ENCODE measurements at places on chromosomes 11 and 22.

DNA sequence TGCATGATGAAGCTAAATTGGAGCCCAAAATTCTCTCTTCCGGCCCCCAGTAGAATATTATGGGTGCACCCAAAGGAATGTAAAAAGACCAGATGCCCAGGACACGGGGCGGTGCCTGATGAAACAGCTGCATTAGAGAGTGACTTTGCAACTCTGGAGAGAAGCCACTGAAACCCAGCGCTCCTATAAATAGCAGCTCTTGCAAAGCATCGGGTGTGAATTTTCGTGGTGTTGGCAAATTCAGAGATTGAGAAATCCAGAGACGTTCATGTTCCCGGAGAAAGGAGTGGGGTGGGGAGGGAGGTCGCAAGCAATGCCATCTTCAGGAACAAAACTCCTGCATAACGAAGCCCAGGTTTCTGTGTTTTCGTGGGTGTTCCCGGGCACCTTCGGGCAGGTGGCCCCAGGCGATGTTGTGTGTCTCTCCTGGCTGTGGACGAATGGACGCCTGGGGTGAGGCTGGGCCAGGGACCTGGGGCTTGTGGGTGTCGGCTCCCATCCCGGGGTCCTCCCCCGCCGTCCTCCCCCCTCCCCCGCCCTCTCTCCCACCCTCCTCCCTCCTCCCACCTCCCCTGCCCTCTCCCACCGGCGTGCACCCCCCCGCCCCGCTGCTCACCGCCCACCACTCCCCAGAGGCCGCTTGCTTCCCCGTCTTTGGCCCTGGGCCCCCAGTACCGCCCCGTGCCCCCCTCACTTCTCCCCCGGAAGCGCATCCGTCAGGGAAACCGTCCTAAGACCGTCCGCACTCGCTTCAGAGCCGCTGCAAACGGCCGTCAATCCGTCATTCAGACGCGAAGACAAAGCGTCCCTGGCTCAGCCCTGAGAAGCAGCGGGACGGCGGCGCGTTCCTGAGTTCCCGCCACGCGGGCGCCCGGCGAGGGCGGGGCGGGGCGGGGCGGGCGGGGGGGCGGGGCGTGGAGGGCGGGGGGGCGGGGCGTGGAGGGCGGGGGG, 26.7 kb upstream of the TOLLIP start:
- peak; percentile 20 for DNase-seq

GRCh38 chr22:33519071-33519973, 401.0 kb downstream of the LARGE1 start:
- no peak for DNase-seq

DNA sequence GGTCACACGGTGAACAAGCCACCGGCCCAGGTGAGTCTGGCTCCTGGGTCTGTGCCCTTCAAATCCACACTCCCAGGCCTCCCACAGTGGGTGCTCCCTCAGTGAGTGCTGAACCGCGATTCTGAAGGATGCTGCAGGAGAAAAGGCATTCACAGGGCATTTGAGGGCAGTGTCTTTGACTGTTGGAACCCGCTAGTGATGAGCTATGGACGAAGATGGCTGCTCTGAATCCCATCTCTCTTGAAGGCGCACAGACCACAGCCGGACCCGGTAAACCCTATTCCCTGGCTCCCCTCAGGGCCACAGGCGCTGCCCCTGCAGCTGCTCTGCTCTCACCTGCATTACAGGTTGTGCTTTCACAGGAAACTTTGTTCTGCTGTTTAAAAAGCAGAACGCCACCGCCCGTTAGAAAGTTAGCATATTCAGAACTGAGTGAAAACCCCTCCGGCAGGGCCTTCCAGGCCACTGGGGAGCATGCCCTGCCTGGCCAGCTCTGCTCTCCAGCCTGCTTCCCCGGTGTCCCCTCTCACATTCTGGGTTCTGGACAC, 3.2 kb downstream of the LRRC32 start:
- no peak for DNase-seq

- no peak for DNase-seq
These were observed 857.9 kb downstream of the TBC1D22A start for GRCh38 chr22:47620391-47620790.

GRCh38 chr22:20796731-20797130, 22.8 kb downstream of the SERPIND1 start:
- no peak for DNase-seq

GRCh38 chr11:73838443-73839122, 38.1 kb downstream of the COA4 start:
- no peak for DNase-seq

DNA sequence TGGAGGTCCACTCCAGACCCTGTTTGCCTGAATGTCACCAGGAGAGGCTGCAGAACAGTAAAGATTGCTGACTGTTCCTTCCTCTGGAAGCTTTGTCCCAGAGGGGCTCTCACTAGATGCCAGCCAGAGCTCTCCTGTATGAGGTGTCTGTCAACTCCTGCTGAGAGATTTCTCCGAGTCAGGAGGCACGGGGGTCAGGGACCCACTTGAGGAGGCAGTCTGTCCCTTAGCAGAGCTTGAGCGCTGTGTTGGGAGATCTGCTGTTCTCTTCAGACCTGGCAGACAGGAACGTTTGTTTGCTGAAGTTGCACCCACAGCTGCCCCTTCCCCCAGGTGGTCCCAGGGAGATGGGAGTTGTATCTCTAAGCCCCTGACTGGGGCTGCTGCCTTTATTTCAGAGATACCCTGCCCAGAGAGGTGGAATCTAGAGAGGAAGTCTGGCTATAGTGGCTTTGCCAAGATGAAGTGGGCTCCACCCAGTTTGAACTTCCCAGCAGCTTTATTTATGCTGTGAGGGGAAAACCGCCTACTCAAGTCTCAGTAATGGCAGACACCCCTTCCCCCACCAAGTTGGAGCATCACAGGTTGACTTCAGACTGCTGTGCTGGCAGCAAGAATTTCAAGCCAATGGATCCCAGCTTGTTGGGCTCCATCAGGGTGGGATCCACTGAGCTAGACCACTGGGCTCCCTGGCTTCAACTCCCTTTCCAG, 99.4 kb downstream of the PDE3B start:
- no peak for DNase-seq

- DNase-seq, result no peak
These were observed 27.3 kb downstream of the SERGEF start for GRCh38 chr11:17985517-17985916.

DNA sequence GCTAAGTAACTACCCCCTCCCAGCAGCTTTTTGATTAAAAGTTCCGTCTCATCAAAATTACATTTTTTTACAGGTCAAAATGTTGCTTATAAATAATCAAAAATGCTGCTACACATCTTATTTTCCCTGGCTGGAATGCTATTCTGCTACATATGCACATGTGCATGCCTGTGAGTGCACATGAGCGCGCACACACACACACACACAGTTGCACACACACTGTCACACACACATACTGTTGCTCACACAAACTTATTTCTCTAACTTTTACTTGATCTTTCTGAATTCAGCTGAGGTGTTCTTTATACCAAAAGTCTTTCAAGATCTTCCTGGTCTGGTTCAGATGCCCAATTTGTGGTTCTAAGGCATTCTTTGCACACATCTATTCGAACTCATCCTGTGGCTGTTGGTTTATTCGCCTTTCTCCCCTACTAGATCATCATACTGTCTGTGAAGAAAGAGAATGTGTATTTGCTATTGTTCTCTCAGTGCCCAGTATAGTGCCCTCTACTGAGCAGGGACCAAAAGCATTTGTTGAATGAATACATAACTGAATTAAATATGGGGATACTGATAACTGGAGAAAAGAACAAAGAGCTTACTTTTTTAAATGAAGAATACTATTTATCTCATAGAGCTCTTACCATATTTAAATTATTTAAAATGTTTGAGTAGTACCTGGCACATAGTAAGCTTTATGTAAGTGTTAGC, 68.1 kb upstream of the CCDC179 start:
- DNase-seq, result no peak

DNA sequence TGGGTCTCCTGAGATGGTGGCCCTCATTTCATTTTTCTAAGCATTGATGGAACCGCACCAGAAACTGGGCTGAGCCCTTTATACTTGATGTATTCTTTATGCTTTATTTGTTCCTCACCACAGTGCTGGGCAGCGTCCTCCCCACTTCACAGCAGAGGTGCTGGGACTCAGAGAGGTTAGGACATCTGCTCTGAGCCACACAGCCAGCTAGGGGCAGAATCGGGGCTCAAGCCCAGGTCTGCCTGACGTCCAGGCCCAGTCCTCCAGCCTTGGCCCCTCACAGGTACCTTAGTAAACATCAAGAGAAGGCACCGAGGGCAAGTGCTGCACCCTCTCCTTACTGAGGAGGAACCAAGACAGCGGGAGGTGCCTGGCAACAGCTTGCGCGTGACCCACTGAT, 20.2 kb upstream of the SHISAL1 start:
- DNase-seq, result no peak
